ENCODE measurements at places on chromosomes 16 and 17.

- no peak for DNase-seq
Observed at GRCh38 chr16:10151718-10152117, 30.5 kb downstream of the GRIN2A start.

- peak; percentile 69 for DNase-seq
Observed at GRCh38 chr16:69482410-69482991, 58.1 kb downstream of the CYB5B start.

DNA sequence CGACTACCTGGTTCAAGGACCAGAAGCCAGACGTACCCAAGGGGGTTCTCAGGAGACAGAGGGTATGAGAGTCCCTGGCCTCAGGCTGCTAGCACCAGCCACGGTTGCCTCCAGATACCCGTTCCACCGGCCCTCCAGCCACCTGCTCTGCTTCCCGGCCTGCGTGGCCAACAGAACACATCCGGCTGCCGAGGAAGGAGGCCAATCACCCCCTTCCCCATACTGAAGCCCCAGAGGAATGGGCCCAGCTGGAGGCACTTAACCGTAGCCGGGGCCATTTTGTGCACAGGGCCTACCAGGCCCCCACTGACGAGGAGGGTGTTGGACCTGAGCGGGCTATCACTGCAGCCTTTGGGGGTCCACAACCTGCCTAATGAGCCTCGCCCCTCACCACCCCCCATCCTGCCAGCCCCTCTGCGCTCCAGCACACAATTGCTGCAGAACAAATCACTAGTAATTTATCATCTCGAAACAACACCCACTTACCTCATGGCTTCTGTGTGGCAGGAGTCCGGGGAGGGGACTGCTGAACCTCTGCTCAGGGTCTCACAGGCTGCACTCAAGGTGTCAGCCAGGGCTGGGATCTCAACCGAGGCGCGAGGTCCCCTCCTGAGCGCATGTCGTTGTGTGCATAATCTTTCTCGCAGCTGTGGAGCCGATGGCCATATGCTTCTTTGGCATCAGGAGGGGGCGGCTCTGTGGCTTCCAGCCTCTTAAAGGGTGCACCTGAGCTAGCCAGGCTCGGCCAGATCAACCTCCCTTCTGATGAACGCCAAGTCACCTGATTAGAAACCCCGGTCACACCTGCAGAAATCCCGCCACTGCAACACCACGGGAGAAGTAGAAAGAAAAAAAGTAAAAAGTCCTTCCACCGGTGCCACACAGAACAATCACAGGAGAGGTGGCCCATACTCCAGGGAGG, 10.1 kb upstream of the KREMEN2 start:
- no peak for DNase-seq

- DNase-seq: no peak
Observed at GRCh38 chr16:27983244-27983643, 80.3 kb downstream of the GSG1L start.

DNA sequence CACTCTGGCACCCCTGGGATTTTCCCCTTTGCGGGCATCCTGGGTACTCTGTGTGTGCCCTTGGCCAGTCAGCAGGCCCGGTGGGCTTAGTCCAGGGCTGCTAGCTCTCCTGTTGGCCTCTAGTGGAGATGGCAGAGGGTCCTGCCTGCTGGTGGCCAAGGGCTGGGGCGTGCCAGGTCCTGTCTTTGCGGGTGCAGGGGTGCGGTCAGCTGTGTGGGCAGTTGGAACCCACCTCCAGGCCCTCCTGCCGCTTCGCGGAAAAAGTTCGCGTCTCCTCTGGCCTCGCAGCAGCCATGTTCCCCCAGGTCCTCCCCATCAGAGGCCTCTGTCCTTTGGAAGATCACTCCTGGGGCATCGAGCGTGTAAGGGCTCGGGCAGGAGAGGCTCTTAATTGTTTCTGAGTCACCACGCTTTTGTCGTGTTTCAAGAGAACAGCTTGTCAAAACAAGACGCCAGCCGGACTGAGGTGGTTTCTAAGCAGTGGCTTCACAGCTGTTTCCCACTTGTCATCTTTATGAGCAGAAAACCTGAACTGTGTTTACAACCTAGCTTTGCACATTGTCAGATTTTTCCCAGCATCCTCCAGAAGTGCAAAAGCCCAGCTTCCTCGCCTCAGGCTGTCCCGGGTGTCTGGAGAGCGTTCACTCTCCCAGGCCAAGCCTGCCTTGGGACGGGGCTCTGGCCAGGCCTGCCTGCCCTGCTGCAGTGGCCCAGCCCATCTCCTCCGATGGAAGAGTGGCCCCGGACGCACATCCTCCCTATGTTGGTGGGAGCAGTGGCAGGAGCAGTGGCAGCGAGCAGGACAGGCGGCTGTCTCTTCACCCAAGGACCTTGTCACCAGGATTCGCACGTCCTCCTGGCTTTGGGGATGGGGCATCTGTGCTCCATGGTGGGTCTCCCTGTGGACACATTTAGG, 5.0 kb upstream of the DNASE1L2 start:
- DNase-seq: no peak

GRCh38 chr17:72510351-72511016, 389.7 kb downstream of the SOX9 start:
- no peak for DNase-seq

- DNase-seq: no peak
Observed at GRCh38 chr17:8673612-8674011, 43.1 kb upstream of the MYH10 start.

GRCh38 chr17:78359321-78359996, 418 bp downstream of the SOCS3 start:
- no peak for DNase-seq

GRCh38 chr17:41529491-41529915, 1.4 kb upstream of the KRT19 start:
- DNase-seq: no peak

DNA sequence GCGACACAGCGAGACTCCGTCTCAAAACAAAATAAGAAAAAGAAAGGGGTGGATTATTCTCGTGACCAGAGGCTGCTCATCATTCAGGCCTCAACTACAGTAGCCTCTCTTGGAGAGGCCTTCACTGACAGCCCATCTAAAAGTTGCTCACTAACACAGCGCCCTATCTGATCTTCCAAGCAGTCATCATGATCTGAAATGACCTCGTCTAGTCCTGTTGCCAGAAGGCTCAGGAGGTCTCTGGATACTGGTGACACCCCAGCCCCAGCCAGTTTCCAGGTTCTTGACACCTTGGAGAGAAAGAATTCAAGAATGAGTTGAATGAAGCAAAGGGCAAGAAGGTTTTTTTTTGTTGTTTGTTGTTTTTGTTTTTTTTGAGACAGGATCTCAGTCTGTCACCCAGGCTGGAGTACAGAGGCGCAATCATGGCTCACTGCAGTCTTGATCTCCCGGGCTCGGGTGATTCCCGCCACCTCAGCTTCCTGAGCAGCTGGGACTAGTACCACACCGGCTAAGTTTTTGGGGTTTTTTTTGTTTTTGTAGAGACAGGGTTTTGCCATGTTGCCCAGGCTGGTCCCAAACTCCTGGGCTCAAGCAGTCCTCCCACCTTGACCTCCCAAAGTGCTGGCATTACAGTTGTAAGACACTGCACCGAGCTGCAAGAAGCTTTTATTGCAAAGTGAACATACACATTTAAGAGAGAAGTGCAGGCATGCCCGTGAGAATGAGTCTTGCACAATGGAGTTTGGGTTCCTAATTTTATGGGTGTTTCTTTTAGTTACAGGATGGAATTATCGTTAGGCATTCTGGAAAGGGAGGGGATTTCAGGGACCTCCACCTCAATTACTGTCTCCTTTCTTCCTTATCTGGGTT, 2.7 kb upstream of the ZC3H7A start:
- no peak for DNase-seq

GRCh38 chr17:19539841-19540311, 6.2 kb downstream of the SLC47A1 start:
- no peak for DNase-seq

DNA sequence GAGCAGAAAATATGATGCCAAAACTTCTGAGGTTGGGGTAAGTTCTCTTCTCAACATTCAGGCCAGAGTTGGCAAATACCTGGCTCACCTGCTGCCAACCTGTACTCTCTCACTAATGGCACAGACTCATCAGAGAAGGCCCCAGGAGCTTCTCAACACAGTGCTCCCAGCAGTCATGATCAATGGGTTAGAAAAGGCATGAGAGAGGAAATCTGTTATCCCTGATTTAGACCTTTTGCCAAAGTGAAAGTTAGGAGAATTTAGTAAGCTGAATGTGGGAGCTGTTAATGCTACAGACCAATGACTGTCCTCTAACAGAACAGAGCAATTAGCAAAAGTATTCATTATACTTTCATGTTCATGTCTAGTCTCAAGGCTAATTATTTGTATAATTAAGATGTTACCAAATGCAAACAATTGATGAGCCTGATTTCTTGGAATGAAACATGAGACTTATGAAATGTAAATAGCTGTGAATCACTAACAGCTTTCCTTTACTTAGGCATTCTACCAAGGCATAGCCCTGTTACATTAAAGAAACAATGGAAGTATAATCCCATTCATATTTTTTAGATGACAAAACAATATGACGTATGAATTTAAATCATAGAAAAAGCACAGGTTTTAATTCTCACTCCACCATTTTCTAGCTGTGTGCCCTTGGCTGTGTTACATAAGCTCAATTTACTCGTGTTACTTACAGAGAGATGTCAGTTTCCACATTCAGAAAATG, 68.7 kb upstream of the MARCHF10 start:
- peak; percentile 9 for DNase-seq

GRCh38 chr17:8105957-8106398, 12.3 kb downstream of the ALOXE3 start:
- no peak for DNase-seq

GRCh38 chr17:78924481-78925151, 571 bp downstream of the TIMP2 start:
- no peak for DNase-seq

Data from HS-27A (cell line).